ENCODE measurements at places on chromosomes 6 and 20. TPM values are rescaled to one million over a fixed set of nuclear protein-coding genes. Genes with fewer than 3 reads are reported as not detected.

Gene PDYN
- total RNA-seq: not detected

Gene SIRPD
- not detected for total RNA-seq

Gene NKAIN2
- under 0.01 TPM for total RNA-seq

Gene LY6G6F
- not detected for total RNA-seq

Gene SLC22A7
- total RNA-seq: not detected

Gene CLPSL1
- total RNA-seq: not detected
